Endodermal cell (in vitro differentiated cells): ENCODE measurements at places on chromosomes 5 and 9. TPM values are rescaled to one million over a fixed set of nuclear protein-coding genes. Genes with fewer than 3 reads are reported as not detected.

DMRT2 gene
- 0.25 TPM in 1 of 2 replicates, not detected in the other for total RNA-seq

- no peak for DNase-seq
Measured at GRCh38 chr9:80125731-80126264, 554.0 kb downstream of the TLE4 start.

- peak; percentile 41 for DNase-seq
Measured at GRCh38 chr5:19577882-19578281, 410.1 kb downstream of the CDH18 start.

GRCh38 chr5:176810687-176811501, 535 bp downstream of the UNC5A start:
- no peak for DNase-seq

- DNase-seq: no peak
Measured at GRCh38 chr9:73753171-73753570, 601.5 kb downstream of the ANXA1 start.
